ENCODE measurements at places on chromosomes 13 and 19.

DNA sequence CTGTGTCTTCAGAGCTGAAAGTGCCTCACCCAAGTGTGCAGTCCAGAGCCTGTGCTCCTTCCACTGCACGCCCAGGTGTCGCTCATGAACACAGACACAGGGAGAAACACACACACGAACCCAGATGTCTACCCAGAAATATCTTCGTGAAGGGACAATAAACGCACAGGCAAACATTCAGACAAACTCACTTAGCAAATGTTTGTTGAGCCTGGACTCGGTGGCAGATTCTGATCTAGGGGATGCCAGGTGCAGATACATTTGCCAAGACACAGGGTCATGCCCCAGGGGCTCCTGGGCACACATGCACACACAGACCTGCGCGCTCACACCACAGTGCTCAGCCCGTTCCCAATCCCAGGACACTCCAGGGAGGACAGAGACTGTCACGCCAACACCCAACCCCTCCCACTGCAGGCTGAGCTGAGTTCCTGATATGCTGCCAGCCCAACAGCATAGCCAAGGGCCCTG is 31.9 kb downstream of the SCGB2B2 start:
- no peak for DNase-seq

GRCh38 chr13:40137400-40137799 is 481.9 kb downstream of the COG6 start:
- DNase-seq = no peak

DNA sequence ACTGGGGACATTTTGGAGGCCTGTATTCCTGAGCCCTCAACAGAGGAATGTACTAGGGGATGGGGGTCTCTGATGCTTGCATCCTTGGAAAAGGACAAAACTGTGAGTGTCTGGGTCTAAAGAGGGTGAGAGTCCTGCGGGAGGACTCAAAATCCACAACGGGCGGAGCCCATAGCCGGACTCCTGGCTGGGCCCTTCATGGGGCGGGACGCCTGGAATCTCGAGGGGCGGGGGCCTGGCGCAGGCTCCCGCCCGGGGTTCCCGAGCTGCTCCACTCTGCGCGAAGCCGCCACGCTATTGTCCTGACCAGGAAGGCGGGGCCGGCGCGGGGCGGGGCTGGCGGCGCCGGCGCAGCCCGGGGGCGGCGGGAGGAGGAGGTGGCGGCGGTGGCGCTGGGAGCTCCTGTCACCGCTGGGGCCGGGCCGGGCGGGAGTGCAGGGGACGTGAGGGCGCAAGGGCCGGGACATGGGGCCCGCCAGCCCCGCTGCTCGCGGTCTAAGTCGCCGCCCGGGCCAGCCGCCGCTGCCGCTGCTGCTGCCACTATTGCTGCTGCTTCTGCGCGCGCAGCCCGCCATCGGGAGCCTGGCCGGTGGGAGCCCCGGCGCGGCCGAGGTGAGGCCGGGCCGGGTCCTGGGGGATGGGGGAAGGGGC is at the start of gene APLP1:
TSS of gene APLP1 (plus strand) at position 403 of the 651 bp plus-strand sequence. CDS start at position 466, 63 bp downstream.
- peak; percentile 71 for DNase-seq

DNA sequence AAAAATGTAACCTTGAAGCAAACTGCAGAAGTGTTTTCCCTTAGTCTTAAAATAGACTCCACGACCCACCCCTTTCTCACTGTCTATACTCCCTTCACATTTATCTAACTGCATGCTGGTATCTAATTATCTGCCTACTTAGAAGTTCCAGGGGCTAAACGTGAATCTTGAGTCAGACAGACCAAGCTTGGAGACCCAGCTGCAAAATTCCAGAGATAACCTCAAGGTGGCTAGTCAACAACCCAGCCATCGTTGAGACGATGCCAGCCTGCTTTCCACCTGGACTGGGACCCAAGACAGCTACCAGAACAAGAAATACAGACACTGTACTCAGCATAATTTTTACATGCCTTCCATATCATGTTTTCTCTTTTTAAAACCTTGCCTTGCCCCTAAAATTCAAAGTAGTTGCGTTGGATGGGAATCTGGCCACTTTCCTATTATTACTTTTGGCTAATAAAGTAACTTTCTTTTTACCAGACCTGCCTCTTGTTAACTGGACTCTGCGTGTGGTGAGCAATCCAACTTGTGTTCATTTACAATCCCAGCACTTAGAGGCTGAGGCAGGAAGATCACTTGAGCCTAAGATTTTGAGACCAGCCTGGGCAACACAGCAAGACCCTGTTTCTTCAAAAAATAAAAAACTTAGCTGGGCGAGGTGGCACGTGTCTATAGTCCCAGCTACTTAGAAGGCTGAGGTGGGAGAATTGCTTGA is 82.3 kb downstream of the CDADC1 start:
- no peak for DNase-seq

DNA sequence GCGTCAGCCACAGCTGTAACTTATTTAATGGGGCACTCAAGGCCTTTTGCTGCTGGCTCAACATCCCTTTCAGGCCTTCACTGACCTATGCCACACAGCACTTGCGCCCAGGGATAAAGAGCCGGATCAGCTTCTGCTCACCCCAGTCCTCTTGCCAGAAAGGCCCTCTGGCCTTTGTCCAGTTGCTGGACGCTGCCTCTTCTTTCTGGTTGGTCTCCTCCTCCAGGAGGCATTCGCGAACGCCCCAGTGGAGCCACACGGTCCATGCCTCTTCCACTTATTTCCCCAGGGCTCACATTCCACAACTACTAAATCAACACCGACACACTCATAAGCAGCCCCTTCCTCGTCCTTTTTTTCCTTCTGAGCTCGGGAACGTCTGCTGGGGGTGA is 3.7 kb upstream of the ZNF329 start:
- peak; percentile 94 for DNase-seq

DNA sequence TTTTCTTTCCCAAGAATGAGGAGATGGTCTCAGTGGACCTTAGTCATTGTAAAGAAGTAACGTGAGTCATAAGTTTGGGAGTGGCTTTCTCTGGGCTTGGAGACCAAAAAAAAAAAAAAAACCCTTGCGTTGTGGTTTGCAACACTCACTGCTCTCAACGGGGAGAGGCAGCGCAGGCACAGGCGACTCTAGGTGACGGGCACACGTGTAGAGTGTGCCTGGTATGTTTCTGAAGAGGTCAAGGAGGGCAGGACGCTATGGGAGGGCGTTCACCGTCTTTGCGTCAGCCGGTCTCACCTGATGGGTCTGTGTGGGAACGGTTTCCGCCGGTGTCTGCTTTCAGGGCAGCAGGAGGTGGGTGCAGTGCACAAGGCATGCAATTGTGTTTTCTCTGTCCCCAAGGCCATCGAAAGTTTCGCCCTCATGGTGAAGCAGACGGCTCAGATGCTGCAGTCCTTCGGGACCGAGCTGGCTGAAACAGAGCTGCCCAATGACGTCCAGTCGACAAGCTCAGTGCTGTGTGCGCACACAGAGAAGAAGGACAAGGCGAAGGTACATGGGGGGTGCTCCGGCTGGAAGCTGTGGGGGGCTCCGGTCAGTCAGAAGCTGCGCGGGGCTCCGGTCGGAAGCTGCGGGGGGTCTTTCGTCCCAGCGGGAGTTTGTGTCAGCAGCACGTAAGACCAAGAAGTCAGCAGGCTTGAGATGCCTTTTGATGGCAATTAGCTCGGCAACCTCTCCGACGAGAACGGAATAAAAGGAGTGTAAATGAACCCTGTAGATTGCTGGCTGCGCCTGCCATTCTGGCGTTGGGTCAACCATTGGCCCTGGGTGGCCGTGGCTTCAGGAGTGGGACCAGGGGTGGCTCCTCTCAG is 40.8 kb upstream of the F7 start:
- DNase-seq = peak; percentile 43
